Stimulated activated CD4-positive, alpha-beta T cell treated with anti-CD3 and anti-CD28 coated beads, Interleukin-12 subunit alpha, Interleukin-12 subunit beta, amount 100 ng/mL, for 48 hours (primary cell): ENCODE measurements at places on chromosomes 13 and 19.

DNA sequence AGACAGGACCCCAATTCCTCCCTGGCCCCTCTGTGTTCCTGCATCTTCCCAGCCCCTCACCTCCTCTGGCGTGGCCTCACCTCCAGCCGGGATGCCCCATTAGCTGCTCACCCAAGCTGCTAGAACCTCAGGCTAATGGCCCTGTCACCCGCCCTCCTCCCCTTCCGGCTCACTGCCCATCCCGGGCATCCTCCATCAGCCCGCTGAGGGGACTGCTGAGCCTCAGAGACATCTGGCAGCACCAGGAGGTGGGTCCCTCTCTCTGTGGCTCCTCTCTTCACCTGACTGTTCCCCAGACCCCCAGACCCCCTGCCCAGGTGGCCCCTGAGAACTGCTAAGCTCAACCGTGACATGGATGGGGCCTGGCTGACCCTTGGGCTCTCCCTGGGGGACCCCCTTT lies 2.9 kb downstream of the FFAR1 start:
- DNase-seq: no peak

- no peak for DNase-seq
Measured at GRCh38 chr19:39795001-39795400, 16.3 kb downstream of the LEUTX start.

DNA sequence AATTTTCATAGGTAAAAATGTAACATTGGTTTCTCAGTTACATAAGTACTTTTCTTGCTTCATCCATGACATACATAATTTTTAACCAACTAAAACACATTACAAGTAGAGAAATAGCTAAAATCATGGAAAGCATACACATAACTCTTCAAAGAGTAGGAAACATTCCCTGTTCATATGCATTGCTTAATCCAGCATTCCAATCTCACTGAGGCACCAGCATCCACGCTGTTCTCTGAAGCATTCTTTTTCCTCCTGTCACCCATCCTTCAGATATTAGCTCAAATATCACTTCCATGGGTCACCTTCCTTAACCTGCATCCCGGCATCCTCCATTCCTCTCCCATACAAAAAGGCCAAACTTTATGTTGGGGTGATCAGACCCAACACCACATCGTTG lies 79.1 kb downstream of the ZNF254 start:
- no peak for DNase-seq

GRCh38 chr19:35846038-35846668 lies 6.2 kb downstream of the NPHS1 start:
- no peak for DNase-seq

- peak; percentile 27 for DNase-seq
Measured at GRCh38 chr19:12202250-12202649, 39.4 kb downstream of the ZNF136 start.

- DNase-seq: no peak
Measured at GRCh38 chr19:18847549-18848463, 16.0 kb downstream of the UPF1 start.
